ENCODE measurements at places on chromosomes 6 and 20. TPM values are rescaled to one million over a fixed set of nuclear protein-coding genes. Genes with fewer than 3 reads are reported as not detected.

Gene TINAG
- total RNA-seq: not detected

Gene ID4
- total RNA-seq: 1.5 TPM

Gene SYTL3
- total RNA-seq: 22.6 TPM

Gene TFAP2C
- 0.42 TPM for total RNA-seq

Gene GLP1R
- total RNA-seq: under 0.01 TPM

Gene COL9A1
- 1.2 TPM for total RNA-seq

Gene PRPH2
- total RNA-seq: 0.57 TPM

Gene CSE1L
- 84.0 TPM for total RNA-seq

Gene RAD21L1
- total RNA-seq: not detected

Gene HEY2
- 0.24 TPM for total RNA-seq

Gene FAM83C
- total RNA-seq: under 0.01 TPM

Gene SLC22A2
- not detected for total RNA-seq

Gene CD93
- total RNA-seq: 19.8 TPM

Gene SSTR4
- total RNA-seq: not detected

Gene E2F1
- total RNA-seq: 13.3 TPM

Gene TMEM170B
- total RNA-seq: 1.8 TPM

Gene IL20RA
- 2.6 TPM for total RNA-seq

Gene SOX4
- total RNA-seq: 58.0 TPM

Gene SLC17A3
- total RNA-seq: 0.14 TPM

Gene ULBP2
- 0.66 TPM for total RNA-seq

Gene PRSS35
- total RNA-seq: 1.7 TPM

Gene EEF1A2
- 0.19 TPM for total RNA-seq

Gene PNLDC1
- 0.28 TPM for total RNA-seq

Gene POLR1H
- 95.9 TPM for total RNA-seq

Gene TRIM31
- total RNA-seq: 0.28 TPM

Gene PTK7
- 48.1 TPM for total RNA-seq

Gene KIFC1
- total RNA-seq: 34.3 TPM

Gene FAM210B
- total RNA-seq: 18.3 TPM

Gene CST2
- total RNA-seq: 0.94 TPM

Gene APCDD1L
- 0.05 TPM for total RNA-seq

Gene PACRG
- 0.42 TPM for total RNA-seq

Gene PRR18
- total RNA-seq: 0.05 TPM

Gene LIN28B
- 5.1 TPM for total RNA-seq

Gene SLC17A1
- not detected for total RNA-seq

Gene FOXC1
- 3.7 TPM for total RNA-seq

Gene ASIP
- total RNA-seq: 0.09 TPM

Gene DCDC2
- total RNA-seq: 0.19 TPM

Gene GPX6
- not detected for total RNA-seq

Gene TCP11
- 0.33 TPM for total RNA-seq

Gene ENPP1
- total RNA-seq: 5.7 TPM

Gene C6orf132
- total RNA-seq: 0.71 TPM

Gene FAM217A
- total RNA-seq: under 0.01 TPM

Gene ADTRP
- 7.0 TPM for total RNA-seq

Gene GMPR
- total RNA-seq: 4.1 TPM

Gene YIPF3
- total RNA-seq: 47.1 TPM

Gene HLA-DRA
- total RNA-seq: 1,598 TPM

Gene CTAGE9
- total RNA-seq: not detected

Gene DLL1
- total RNA-seq: 1.6 TPM
